ENCODE measurements at places on chromosomes 6 and 20.

DNA sequence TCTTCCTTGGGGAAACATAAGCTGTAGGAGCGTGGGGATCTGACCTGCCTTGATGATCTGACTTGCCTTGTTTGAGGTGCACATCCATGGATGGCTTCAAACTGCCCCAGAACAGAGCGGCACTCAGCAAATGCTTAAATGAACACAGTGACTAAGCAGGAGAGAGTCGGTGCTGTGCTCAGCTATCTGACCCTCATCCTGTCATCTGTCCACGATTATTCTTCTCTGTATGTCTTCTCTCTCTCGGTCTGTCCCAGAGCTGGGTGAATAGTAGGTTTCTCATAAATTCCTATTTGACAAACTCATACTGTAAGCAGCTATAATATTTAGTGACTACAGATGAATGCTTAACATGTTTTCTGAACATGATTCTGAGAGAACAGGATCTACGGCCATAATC is 37.3 kb downstream of the TRAM2 start:
- peak; percentile 82 for DNase-seq

DNA sequence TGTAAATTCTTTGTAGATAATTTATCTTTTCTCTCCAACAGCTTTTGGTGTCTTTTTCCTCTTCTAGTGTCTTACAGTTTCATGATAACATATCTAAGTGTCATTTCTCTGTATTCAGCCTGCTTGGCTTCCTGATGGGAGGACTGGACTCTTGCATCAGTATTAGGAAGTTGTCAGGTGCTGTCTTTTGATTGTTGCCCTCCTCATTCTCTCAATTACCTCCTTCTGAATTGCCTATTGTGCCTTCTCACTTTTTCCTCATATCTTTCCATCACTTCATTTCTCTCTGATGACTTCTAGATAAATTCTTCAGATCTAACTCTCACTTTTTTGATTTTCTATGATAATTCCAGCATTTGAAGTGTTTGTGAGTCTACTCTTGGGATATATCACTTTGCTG is 154.4 kb upstream of the MLIP start:
- no peak for DNase-seq

GRCh38 chr20:1119128-1119505 is 715 bp downstream of the PSMF1 start:
- no peak for DNase-seq

GRCh38 chr6:29603930-29604329 is 19.0 kb downstream of the OR2H2 start:
- DNase-seq = no peak

DNA sequence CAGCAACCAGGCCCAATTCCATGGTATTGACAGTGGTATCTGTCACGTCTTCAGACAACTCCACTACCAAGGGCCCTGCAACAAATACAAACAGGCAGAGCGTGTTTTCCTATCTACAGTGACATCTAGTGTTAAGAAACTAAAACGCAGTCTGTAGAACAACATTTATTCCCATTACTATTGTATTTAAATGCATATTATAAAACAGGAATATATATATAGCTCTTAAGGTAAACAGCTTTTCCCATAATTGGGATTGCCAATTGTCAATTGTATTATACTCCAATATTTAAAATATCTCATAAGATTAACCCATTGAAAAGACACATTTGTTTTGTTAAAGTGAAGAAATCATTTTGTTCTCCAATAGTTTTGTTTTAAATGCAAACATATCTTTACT is 97.2 kb downstream of the KIF16B start:
- no peak for DNase-seq

DNA sequence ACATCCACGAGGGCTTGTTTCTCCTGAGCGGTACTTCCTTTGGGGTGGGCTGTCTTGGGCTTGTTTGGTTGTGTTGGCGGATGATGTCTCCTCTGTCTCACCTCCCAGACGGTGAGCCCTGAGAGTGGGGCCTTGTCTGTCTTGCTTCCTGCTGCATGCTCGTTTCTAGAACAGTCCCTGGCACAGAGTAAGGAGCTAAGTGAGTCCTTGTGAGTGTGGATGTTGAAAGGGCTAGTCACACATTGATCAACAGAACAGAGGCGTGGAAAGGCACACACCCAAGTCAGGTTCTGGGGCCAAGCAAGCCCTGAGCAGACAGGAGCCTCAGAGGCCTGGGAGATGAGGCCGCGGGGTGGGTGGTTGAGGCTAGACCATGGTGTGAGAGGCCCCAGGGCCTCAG is 111.0 kb downstream of the BMP7 start:
- no peak for DNase-seq

GRCh38 chr6:44007818-44008621 is 119.2 kb downstream of the MRPL14 start:
- DNase-seq = no peak

DNA sequence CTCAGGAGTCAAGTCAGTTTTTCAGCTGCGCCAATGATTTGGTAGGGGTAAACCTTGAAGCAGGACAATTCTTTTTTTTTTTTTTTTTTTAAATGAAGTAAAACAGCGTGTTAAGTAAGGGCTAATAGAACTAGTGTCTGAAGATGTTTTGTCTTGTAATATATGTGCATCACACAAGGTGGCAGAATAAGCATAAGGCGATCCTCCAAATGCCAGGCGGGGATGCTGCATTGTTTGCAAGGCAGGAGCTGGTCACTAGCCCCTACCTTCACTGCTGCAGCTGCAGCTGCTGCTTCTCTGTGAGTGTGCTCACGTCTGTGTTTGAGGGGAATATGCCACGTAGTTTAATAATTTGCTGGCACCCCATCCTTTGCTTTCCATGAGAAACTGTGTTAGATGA is 272.7 kb upstream of the MAP3K7 start:
- DNase-seq = no peak

DNA sequence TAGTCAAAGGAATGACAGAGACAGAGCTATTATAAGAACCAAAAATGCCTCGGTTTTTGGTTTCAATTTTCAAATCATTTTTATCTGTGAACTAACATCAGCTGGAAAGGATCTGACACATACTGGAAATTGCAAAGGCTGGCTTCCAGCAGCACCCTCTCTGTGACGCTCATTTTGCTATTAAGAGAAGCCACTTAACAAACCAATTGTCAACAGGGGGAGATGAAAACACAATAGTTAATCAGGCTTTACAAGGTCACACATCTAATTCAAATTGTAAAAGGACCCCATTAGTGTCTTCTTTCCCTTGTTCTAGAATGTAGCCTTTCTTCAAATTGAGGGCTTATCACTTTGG is 160.5 kb downstream of the TFAP2B start:
- no peak for DNase-seq

DNA sequence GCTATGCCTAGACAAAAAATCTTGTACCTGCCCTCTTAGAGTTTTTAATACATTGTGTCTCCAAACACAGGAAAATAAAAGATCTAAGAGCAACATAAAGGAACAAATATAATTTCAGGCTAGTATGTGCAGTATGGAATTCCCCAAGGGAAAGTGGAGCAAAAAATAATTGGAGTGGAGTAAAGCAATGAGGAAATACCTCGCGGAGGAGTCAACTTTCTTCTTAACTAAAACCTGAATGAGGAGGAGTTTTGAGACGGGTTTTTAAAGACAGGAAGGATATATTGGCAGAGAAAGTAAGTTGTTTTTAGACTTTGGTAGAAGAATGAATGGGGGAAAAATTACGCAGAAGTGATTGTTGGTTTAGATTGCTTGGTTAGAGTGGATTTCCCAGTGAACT is 14.0 kb downstream of the HIVEP1 start:
- no peak for DNase-seq

GRCh38 chr20:45969712-45970634 is 2.0 kb downstream of the ZNF335 start:
- DNase-seq = peak; percentile 45

- no peak for DNase-seq
These were observed 24.6 kb downstream of the KDM1B start for GRCh38 chr6:18179770-18180356.
